CD4-positive, alpha-beta T cell treated with Interleukin-10 for 1 hour (primary cell): ENCODE measurements at places on chromosomes 11 and 22.
A peak's percentile ranks its signal among the peaks of the same experiment; 100 is the strongest.

- DNase-seq: no peak
Observed at GRCh38 chr11:45093761-45094455, 52.5 kb upstream of the PRDM11 start.

GRCh38 chr22:30648825-30649224 is 13.2 kb downstream of the SLC35E4 start:
- no peak for DNase-seq

DNA sequence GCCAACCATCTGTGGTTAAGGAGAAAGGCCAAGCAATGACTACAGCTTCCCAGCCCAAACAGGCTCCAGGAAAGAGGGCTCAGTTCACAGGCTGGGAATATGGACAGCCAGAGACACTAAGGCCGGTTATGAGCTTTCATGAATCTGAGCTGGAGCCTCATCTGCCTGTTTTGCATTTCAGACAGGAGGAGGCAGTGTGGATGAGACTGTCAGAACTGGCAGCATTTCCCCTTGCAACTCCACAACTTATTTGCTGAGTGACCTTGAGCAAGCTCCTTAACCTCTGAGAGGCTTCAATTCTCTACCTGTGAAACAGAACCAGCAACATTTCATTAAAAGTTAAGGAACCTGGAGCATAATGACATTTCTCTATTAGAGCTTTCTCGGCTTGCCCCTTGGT is 264.0 kb downstream of the ETS1 start:
- DNase-seq: peak; percentile 73

DNA sequence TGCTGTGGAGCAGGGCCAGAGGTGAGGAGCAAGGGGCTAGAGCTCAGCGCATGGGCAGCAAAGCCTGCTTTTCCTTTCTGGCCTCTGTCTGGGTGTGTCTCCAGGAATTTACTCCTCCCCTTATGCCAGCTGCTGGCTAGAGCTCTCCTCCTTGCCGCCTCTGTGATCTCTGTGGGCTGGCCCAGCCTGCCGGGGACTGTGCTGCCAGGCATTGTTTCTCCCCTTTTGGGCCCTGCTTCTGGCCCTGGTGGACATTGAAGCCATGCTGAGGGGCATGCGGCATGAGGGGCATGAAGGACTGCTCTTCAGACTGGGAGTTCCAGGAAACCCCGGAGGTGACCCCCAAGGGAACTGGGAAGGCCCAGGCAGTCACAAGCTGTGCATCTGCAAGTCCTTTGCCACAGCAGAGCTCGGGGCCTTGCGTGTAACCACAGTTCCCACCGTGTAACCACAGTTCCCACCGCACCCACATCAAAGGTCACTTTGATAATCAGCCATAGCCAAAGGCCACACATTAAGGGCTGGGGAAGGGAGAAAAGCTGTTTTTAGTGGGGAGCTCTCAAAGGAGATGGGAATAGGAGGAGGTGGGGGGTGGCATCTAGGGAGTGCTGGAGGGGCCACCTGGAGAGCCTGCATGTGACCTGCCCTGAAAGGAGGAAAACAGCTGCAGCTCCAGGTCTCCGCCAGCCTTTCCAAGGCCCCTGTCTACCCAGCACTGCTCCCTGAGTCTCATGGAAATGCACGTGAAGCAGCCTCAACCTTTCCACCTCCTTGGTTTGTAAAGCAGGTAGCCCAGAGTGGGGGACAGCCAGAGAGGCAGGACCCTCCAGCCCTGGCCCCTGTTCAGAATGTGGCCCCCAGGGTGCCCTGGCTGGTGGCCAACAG is 62.3 kb downstream of the PPFIBP2 start:
- DNase-seq: peak; percentile 27

GRCh38 chr11:122691549-122692150 is 36.1 kb downstream of the UBASH3B start:
- DNase-seq: no peak

DNA sequence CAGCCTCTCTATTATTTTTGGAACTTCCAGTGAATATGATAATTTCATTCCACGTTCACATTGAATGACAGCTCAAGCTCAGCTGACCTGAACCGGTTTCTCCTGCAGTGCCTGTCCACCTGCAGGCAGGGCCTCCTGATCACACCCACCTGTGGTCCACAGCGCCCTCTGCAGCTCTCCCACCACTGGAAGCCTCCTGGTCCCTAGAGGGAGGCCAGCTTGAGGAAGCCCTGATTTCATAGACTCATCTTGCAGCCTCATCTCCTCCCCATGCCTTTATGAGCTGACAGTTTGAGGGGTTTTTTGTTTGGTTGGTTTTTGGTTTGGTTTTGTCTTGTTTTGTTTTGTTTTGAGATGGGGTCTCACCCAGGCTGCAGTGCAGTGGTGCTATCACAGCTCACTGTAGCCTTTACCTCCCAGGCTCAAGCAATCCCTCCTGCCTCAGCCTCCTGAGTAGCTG is 29.9 kb upstream of the MALAT1 start:
- DNase-seq: peak; percentile 73
